Spinal cord (tissue), 10 donors: ENCODE measurements at places on chromosomes 3 and 15. TPM values are rescaled to one million over a fixed set of nuclear protein-coding genes. Genes with fewer than 3 reads are reported as not detected.

- no peak overlapping the region for H3K4me3 ChIP-seq
- peak overlapping the region; percentile 57 for H3K27ac ChIP-seq
- no peaks in the 10 kb centered on the region for H3K36me3 ChIP-seq
- no peaks in the 10 kb centered on the region for H3K27me3 ChIP-seq
- DNase-seq: no peak
Observed at GRCh38 chr3:184688251-184688881, 23.5 kb downstream of the MAGEF1 start.

TF gene
- total RNA-seq: 466 TPM

HYAL1 gene
- 0.69 TPM for total RNA-seq

CLDN18 gene
- total RNA-seq: not detected

PLD1 gene
- total RNA-seq: 63.3 TPM

RNF123 gene
- 24.8 TPM for total RNA-seq

- no peak for DNase-seq
- H3K4me3 ChIP-seq: no peak overlapping the region
- peak overlapping the region; percentile 3 for H3K27ac ChIP-seq
Observed at GRCh38 chr3:39103791-39104552, 3.5 kb downstream of the GORASP1 start.

ERICH6 gene
- 0.40 TPM for total RNA-seq

- H3K4me1 ChIP-seq: peaks cover 5% of the 10 kb centered on the region
- H3K27ac ChIP-seq: peak overlapping the region; percentile 69
- H3K27me3 ChIP-seq: no peaks in the 10 kb centered on the region
- H3K36me3 ChIP-seq: no peaks in the 10 kb centered on the region
Observed at GRCh38 chr3:172174513-172175253, 135.3 kb downstream of the FNDC3B start.

DNA sequence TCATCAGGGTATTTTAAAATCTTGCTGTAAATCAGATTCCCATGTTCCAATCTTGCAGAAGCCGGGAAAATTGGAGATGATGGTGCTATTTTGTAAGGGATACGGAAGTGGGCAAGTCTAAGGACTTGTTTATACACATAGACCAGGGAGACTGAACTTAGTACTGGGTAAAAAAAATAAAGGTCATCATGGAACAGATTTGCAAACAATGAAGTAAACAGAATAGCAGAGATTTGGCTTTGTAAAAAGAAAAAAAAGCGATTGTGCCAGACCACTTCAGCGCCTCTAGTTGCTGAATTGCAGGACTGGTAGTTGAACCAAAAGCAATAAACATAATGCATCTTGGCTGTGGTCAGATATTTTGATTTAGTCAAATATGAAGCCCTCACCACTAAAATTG is 229.1 kb downstream of the TP63 start:
- H3K27ac ChIP-seq: no peak overlapping the region
- no peaks in the 10 kb centered on the region for H3K4me1 ChIP-seq
- no peak for DNase-seq
- no peak overlapping the region for H3K4me3 ChIP-seq
- H3K27me3 ChIP-seq: no peaks in the 10 kb centered on the region

STAC gene
- 4.5 TPM for total RNA-seq

GOLGA6D gene
- total RNA-seq: 0.10 TPM

- DNase-seq: no peak
- H3K4me3 ChIP-seq: no peak overlapping the region
- no peak overlapping the region for H3K27ac ChIP-seq
- peaks cover 9% of the 10 kb centered on the region for H3K27me3 ChIP-seq
Observed at GRCh38 chr3:55515550-55516246, 28.6 kb upstream of the WNT5A start.

ASB14 gene
- total RNA-seq: 0.50 TPM

NANOGP8 gene
- total RNA-seq: not detected

GRCh38 chr15:65795663-65796216 is 3.6 kb upstream of the DENND4A start:
- no peak for DNase-seq
- no peak overlapping the region for H3K27ac ChIP-seq
- no peak overlapping the region for H3K4me3 ChIP-seq

DNA sequence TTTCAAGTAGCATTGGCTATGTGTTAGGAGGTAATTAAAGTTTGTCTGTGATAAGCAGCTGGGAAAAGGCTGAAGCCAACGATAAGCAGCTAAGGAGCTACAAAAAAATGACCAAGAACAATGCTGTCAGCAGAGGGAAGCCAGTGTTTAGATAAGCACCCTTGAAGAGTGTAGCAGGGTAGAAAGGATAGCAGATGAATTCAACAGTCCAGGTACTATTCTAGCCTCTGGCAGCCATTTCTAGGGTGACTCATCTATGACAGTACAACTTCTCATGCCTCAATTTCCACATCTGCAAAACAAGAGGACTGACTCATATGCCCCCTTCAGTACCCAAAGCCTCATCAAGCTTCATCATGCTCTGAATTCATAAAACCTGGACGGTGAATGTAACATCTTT is 617.6 kb upstream of the UBE2E2 start:
- H3K4me3 ChIP-seq: no peak overlapping the region
- H3K36me3 ChIP-seq: no peaks in the 10 kb centered on the region
- no peaks in the 10 kb centered on the region for H3K4me1 ChIP-seq
- H3K27ac ChIP-seq: no peak overlapping the region
- no peak for DNase-seq

DNA sequence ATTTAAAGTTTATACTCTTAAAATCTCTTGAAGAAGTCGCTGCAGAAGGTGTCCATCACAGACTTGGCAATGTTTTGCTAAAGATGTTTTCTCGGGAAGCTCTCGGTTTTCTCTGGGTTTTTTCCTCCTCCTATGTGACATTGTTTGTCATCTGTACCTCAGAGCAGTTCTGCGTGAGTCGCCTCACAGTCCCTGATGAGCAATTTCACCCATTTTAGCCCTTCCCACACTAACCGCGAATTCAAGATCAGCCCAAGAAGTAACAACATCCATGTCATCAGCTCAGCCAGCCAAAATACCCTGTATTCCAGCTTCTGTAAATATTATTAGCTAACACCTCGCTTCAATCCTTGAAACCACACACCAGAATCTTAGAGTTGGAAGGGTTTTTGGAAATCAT is 224.3 kb upstream of the SETMAR start:
- no peak overlapping the region for H3K27ac ChIP-seq
- no peak for DNase-seq
- H3K36me3 ChIP-seq: no peaks in the 10 kb centered on the region
- H3K27me3 ChIP-seq: no peaks in the 10 kb centered on the region

PLSCR4 gene
- total RNA-seq: 61.3 TPM

GRCh38 chr3:13883681-13884080 is 3.8 kb upstream of the WNT7A start:
- H3K36me3 ChIP-seq: no peaks in the 10 kb centered on the region
- H3K4me3 ChIP-seq: no peak overlapping the region
- no peak overlapping the region for H3K27ac ChIP-seq
- DNase-seq: no peak
- peaks cover 20% of the 10 kb centered on the region for H3K4me1 ChIP-seq
